ENCODE measurements at places on chromosomes 7 and 10.
A peak's percentile ranks its signal among the peaks of the same experiment; 100 is the strongest.

DNA sequence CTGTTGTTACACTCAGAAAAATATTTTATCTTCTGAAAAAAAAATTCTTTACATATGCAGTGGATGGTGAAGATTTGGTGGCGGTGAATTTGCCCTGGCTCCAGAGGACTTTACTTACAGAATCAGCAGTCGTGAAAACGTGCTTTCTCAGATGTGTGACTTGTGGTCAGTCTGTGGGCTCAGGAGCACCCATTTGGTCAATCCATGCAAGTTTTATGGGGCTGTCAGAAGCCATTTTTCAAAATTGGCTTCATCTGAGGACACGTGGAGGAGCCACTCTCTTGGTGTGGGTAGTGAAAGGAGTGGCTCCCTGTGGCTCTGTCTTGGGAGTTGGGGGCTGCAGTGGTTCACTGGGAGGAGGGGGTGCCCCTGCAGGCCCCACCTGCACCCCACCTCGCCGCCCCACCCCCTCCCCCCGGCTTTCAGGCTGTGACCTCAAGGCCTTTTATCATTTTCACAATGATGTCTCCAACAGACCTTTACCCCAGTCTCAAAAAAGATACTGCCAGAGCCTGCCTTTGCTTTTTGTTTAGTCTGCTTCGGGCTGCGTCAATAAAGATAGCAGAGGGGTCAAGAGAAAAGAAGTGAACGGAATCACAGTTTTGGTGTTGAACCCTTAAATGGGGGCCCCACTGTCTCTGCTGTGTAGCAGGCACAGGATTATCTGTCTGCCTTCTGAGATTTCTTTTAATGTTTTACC, 137.4 kb downstream of the MGMT start:
- DNase-seq, result no peak

DNA sequence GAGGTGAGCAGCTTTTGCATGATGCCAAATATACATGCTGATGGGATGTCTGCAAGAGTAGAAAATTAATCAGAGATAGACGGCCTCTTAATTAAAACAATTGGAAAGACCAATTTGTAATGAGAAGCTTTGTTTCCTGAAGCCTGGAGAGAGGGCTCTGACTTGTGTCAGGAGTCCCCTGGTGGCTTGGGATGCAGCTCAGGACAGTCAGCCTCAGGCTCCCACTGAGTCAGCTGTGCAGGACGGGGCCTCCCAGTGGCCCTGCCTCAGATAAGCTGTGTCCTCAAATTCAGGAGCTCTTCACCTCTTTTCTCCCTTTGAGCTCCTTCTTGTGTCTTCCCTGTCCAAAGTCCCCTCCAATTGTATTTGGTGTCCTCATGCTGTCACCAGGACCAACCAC, 438.9 kb upstream of the PODXL start:
- DNase-seq, result no peak

DNA sequence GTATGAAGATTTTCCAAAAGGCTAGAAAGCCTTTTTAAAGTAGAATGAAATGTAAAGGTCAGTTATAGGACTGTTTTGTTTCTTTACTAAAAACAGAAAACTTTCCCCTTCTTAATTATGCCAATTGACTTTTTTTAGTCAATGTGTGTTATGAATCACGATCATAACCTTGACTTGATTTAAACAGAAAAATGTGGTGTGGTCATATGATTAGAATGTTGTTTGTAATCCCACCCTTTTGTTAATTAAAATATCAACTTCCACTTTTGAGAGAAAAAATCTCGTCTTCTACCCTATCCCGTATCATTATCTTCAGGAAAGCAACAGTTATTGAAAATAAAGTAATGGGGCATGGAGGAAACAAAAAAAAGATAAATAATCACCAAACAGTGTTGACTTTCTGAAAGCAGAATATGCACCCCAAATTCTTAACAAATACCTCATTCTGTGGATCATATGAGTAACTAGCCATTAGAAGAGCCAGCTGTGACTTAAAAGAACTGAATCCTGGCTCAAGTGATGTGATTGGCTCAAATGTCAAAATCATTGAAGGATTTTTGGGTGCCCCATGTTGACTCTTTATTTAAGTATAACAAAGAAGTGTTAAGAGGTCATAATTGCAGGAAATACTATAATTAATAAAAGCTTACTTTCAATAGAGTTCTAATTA, 32.3 kb upstream of the SLC16A12 start:
- no peak for DNase-seq

DNA sequence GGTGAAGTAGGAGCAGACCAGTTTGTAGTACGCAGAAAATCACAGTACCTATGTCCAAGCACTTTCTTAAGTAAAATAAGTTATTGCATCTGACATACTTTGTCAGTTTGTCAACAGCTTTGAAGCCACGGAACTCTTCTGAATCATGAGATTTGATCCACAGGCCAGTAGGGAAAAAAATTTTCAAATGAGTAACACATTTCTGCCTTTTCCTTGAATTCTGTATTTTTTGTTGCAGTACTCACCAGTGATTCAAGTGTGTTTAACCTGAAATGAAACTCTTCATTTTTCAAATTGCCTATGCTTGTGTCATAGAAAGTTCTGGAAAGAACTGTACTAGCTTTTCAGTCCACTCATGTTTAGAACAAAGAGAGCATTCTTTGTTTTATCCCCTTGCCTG, 337.7 kb downstream of the GATA3 start:
- DNase-seq, result no peak

GRCh38 chr7:139762886-139763285, 14.9 kb downstream of the HIPK2 start:
- no peak for DNase-seq

DNA sequence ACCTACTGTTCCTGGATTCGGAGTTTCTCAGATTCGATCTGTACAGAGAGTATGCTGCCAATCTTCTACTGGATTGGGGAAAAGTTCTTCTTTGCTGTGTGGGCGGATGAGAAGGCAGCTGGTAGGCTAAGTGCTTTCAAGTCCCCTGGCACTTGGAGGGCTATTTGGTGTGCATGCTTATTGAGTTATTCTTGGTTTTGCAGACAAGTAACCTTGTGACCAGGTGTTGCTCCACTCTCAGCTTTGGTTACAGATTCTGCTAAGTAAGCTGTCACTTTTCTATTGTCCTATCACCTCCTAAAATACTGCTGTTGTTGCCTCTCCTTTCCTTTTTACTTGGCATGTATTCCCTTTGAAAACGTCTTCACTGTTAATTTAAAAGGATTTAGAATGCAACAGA, 1375.1 kb upstream of the LRRTM3 start:
- DNase-seq, result no peak

DNA sequence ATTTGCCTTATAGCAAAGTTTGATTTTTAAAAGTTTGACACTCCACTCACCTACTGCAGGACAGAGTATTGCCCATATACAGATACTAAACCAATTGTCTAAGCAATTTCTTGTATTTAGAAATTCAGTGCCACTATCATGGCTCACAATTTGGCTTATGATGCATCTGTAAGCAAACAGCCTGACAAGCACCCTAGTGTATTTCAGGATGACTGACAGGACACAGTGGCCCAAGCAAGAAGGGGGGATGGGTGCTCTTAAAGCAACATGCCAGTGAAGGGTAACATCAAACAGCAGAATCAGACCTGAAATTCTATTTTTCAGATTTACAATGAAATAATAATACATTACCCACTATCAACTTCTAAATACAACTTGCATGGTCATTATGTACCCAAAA, 30.5 kb downstream of the CTNNA3 start:
- DNase-seq, result no peak

DNA sequence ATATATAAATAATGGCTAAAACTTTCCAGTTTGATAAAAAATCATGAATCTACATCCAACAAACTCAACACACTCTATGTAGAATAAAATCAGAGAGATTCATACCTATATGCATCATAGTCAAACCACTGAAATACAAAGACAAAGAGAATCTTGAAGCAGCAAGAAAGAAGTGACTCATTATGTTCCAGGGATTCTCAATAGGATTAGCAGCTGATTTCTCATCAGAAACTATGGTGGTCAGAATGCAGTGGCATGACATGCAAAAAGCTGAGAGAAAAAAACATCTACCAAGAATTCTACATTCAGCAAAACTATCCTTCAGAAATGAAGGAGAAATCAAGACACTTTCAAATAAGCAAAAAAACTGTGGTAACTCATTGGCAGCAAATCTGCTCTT, 187.4 kb downstream of the RNLS start:
- DNase-seq, result no peak

- DNase-seq, result no peak
Observed at GRCh38 chr7:15131661-15132060, 229.1 kb upstream of the DGKB start.

- DNase-seq, result no peak
Observed at GRCh38 chr7:139876622-139877283, 47.7 kb downstream of the TBXAS1 start.

GRCh38 chr7:101420436-101420835, 57.8 kb downstream of the COL26A1 start:
- no peak for DNase-seq

GRCh38 chr10:27564398-27564797, 60.3 kb downstream of the RAB18 start:
- DNase-seq, result no peak

GRCh38 chr10:93746844-93747284, 10.9 kb upstream of the LGI1 start:
- peak; percentile 23 for DNase-seq

GRCh38 chr7:2006231-2006771, 226.4 kb downstream of the MAD1L1 start:
- no peak for DNase-seq

DNA sequence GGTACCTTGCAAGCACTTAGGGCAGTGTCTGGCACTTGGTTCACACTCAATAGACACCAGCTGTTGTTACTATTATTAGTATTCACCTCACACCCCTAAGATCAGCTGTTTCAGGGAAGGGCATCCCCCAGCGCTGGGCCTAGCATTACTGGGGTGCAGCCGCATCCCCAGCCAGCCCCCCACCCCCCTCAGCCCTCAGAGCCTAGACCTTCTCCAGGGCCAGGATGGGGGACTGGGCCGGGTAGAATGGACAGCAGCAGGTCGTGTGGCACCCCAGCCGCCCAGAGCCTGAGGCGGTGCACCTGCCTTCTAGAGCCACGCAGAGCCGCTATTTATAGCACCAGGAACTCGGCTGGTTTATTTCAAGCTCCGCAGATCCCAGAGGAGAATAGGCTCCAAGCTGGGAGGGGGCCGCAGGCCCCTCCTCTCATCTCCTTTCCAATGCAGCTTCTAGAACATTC, 60.5 kb downstream of the GTF2IRD1 start:
- no peak for DNase-seq

DNA sequence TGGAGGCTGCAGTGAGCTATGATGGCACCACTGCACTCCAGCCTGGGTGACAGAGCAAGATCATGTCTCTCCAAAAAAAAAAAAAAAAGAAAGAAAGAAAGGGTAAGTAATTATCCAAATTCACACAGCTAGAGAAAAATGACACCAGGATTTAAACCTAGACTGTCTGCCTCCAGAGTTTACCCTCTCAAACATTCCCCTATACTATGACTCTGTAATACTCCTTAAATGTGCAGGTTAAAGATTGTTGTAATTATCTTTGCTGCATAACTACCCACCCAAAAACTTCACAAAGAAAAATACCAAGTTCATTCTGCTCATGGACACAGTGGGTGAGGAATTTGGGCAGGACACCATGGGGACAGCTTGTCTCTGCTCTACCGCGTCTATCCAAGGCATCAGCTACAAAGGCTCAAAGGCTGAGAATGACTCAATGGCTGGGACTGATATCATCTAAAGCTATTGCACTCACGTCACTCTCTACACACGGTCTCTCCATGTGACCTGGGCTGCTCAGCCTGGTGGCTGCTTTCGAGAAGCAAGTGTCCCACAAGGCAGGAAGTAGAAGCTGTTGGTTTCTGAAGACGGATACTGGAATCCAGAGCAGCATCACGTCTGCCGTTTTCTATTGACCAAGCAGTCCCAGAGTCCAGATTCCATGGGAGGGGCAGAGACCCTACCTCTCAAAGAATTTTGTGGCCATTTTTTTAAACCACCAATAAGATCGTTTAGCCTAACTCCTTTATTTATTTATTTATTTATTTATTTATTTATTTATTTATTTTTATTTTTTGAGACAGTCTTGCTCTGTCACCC, 185.7 kb upstream of the AUTS2 start:
- no peak for DNase-seq

- DNase-seq, result no peak
Observed at GRCh38 chr7:116546916-116547315, 22.1 kb downstream of the CAV1 start.

DNA sequence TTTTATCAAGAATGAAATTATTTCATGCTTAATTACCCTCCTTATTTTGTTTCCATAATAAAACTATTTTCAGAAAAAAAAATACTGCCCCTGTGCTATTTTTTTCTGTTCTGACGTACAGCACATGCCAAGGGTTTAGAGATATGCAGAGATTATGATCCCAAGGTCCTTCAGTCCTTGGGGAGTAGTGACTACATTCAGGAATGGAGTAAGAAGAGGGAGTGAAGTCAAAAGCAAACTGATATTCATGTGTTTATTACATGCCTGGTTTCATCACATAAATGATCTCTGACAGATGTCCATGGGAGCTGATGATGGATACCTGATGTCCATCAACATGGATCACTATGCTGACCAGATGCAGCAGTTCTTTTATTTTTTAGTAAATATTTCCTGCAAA, 17.2 kb downstream of the AKAP9 start:
- no peak for DNase-seq

DNA sequence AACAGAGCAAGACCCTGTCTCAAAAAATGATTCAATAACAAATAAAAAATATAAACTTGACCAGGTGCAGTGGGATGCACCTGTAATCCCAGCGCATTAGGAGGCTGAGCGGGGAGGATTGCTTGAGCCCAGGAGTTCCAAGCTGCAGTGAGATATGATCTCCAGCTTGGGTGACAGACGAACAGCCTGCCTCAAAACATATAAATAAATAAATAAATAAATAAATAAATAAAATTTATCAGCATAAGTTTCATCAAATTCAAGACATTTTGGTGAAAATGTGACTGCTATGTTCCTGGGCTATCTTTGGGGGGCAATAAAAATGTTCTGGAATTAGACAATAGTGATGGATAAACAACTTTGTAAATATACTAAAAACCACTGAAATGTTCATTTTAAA, 4.8 kb upstream of the EIF4EBP2 start:
- DNase-seq, result no peak

GRCh38 chr10:127694580-127695193, 42.3 kb upstream of the FOXI2 start:
- peak; percentile 23 for DNase-seq

- no peak for DNase-seq
Observed at GRCh38 chr10:126917975-126918908, 13.0 kb downstream of the DOCK1 start.

DNA sequence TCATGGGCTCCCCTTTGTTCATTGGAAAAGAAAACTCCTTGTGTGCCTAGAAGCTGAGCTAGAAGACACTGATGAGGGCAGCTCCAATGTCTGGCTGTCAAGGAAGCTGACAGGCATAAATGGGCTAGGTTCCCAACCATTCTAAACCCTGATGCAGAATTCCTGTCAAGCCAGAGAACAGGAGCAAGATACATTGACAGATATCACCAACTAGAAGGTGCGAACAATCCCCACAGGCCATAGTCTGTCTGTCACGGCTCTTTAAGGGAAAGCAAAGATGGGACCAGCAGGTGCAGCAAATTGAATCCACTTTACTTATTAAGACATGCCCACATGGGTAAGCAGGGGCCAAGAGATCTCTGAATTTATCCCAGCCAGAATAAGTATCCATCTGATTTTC, 617.9 kb upstream of the POT1 start:
- DNase-seq, result no peak

GRCh38 chr10:47364366-47364765, 16.2 kb downstream of the RBP3 start:
- no peak for DNase-seq

Data from progenitor cell of endocrine pancreas (in vitro differentiated cells).